ENCODE measurements at places on chromosomes 12 and 14. TPM values are rescaled to one million over a fixed set of nuclear protein-coding genes. Genes with fewer than 3 reads are reported as not detected.

HSPB8 gene
- polyA plus RNA-seq, result 446 TPM

CLEC14A gene
- polyA plus RNA-seq, result 20.6 TPM

KCNC2 gene
- polyA plus RNA-seq, result not detected

DNA sequence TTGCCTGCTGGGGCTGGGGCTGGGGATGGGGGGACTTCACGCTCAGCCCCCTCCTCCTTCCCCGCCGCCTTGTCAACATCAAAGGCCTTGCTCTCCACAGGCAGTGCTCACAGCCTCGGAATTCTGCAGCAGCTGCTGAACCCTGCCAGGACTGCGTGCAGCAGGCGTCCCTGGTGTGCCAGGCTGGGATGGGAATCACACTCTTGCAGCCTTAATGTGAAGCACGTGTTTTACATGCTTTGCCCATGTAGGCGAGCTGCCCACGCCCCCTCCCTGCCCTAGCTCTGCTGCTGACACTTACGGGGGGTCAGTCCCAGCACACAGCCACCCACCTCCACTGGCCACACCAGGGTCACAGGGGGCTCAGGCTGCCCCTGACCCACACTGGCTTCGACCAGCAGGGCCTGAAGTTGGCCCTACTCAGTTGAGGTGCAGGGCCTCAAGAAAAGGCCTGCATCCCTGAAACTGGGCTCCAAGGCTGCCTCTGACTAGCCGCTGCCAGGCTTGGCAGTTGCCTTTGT lies 276.2 kb upstream of the RTL1 start:
- no peak for DNase-seq

- DNase-seq, result no peak
These were observed 46.0 kb downstream of the ATP2B1 start for GRCh38 chr12:89662623-89663022.

GRCh38 chr12:95583933-95584332 lies 32.7 kb upstream of the USP44 start:
- no peak for DNase-seq

DNA sequence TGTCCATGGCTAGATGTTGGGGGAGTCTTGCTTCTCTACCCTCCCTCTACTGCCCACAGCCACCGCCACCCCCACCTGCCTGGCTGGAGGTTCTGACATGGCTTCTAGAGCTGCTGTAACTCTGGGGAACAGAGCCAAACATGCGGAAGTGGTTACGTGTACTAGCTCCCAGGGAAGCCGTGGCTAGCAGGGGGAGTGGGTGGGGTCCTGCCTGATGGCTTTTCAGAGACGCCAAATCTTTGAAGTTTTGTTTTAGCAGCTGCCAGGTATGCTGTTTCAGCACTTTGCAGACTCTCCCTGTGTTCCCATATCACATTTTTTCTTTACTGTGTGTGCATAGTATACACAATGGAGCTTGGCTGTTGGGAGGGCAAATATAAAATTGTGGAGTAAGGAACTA lies 150.3 kb downstream of the TGFB3 start:
- peak; percentile 65 for DNase-seq

DNA sequence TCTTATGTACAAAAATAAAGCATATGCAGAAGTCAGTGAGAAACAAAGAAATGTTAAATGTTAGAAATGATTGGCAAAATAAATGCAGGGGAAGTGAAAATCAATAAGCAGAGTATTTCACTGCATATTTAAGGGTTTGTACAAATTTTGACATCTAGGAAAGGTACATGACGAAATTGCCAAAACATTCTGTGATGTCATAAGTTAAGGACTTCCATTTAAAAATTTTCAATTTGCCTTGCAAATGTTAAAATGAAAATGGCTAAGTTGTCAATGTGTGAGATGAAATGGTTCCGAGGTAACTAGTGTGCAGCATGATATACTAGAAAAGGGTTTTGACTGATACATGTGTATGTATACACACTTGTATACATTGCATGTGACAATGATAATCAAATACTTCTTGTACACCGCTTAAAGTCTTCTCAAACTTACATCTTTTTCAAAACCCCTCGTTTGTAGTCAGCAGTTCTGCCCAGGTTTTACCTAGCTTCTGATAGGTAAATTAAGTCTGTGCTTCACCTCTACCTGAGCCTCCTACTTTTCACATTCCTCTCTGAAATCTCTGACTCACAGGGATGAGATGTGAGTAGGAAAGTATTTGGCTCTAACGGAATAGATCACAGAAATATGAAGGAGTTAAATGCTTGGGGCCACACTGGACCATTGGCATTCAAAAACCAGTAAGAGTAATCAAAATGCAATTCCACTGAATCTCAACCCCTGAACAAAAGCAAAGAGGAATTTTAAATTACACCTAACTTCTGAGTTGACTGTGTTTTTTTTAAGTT lies 442.4 kb upstream of the FOXG1 start:
- DNase-seq, result no peak

GRCh38 chr12:121448771-121449315 lies 48.9 kb downstream of the RNF34 start:
- no peak for DNase-seq

DNA sequence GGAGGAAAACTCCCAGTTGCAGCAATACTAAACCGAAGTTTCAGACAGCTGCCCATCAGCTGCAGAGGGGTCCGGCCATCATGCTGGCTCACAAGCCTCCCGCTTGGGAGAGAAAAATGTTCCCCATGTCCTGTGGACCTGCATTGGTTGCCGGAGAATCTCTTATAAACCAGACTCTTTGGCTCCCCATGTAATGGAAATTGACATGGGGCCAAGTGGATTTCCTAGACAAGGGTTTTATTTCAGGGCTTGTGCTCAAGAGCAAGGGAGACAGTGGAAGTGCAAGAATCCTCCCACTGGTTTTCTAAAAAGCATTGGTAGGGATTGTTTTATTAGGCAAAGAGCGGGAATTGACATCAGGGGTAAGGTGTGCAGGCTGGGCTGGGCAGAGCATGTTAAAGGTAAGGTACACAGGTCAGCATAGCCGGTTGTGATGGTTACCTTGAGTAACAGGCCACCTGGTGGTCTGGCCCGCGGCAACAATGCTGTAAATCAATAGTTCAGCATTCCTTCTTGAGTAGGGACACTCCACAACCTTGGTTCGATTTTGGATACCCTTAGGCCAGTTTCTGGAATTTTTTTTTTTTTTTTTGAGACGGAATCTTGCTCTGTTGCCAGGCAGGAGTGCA lies 135.4 kb downstream of the UNC79 start:
- peak; percentile 27 for DNase-seq

DNA sequence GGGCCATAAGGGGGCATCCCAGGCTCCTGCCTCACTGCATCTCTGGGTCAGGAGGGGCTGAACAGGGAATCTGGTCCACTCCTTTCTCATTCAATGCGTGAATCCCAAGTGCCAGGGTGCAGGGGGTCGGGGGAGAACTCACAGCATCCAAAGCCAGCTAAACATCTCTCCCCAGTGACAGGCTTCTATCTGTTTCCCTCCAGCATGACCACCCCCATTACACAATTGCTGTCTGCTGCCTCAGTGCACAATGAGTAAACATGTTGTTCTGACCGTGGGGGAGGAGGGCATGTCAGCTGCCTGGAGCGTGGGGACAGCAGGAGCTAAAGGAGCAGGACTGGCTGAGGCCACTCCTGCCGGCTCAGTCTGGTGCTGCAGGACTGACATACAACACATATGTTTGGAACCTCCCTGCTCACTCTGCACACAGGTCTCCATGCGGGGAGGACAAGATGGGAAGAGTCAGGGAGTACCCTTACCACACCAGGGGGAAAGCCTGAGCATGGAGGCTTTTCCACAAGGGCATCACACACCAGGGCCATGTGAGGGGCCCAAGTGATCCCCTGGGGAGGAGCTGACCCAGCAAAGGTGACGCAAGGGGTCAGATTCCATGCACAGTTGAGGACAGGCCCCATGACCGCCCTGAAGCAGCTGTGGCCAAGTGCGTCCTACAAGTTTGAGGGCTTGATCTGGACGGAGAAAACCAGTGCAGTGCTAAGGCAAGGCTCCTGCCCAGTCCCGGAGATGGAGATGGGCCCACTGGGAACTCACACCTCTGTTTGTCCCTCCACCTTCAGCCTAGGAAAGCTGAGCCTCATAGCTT lies 1.4 kb downstream of the TNS2 start:
- DNase-seq, result peak; percentile 61

- DNase-seq, result no peak
These were observed 245.0 kb upstream of the PWP1 start for GRCh38 chr12:107440606-107441005.

DNA sequence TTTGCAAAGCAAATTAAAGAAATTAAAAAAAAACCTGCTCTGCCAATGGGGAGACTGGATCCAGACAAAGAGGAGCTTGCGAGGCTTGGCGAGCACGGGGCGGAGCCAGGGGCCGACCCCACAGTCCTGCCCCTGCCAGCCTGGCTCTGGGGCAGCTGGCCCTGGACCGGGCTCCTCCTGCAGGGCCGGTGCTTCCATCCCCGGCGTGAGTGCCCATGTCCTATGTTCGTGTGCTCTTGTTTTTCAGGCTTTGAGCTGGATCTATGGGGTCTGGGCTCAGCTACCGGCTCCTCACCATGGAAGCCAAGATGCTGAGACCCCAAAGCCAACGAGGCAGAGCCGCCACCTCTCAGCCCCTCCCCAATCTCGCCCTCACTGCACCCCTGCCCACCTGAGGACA lies 176.8 kb downstream of the KIF26A start:
- no peak for DNase-seq

- DNase-seq, result no peak
These were observed 108.0 kb upstream of the MAX start for GRCh38 chr14:65210118-65210821.

DNA sequence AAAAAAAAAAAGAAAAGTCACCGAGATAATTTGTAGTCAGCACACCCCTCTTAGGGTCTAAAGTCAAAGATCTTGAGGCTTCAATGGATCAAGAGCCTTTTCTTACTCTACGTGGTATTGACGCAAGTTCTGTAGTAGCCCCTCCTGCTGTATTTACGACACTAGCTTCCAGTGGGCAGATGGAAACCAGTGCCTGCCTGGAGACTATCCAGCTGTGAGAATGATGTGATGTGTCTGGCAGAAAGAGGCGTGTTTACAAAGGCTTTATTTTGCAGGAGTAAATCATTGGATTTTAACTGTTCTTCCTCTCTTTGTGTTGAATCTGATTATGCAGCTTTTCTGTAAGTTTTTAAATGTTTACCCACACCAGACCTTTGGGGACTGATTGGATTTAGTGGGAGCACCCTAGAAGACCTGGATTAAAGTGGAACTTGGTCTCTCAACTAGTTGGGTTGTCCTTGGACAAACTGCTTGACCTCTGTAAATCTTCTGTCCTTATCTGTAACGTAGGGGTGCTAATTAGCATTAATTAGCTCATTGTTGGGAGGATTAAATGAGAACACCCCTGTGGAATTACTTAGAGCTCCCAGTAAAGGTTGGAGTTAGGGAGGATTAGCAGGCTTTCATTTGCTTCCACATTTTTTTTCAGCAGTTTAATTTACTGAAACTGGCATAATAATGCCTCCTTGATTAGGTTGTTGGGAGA lies 72.4 kb downstream of the RASSF3 start:
- DNase-seq, result peak; percentile 73

DNA sequence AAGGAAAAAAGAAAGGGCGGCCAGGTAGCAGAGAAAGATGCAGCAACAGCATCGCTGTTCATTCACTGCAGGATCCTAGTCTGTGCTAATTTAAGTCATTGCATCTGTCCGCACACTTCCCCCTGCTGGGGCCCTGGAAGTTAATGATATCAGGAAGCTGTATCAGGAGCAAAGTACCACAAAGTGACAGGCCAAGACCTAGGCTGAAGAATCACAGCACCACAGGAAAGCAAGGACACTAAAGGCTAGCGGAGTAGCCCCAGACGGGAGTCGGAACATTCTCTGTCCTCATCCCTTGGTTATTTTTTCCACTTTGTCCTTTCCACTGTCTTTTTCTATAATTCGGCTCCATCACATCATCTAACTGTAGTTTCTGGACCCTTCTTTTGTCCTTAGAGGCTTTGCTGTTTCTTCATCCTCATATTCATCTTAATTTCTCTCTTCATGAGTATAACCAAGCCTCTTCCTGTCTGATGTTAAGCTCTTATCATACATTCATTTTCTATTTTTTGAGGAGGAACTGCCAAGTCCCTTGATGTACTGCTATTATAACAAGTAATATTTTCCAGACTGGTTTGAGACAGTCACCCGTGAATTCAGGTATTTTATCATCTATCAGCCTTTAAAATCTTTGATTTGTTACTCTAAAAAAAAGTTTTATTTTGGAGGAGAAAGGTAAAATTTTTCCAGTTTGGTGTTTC lies 28.3 kb downstream of the DUSP16 start:
- no peak for DNase-seq

DNA sequence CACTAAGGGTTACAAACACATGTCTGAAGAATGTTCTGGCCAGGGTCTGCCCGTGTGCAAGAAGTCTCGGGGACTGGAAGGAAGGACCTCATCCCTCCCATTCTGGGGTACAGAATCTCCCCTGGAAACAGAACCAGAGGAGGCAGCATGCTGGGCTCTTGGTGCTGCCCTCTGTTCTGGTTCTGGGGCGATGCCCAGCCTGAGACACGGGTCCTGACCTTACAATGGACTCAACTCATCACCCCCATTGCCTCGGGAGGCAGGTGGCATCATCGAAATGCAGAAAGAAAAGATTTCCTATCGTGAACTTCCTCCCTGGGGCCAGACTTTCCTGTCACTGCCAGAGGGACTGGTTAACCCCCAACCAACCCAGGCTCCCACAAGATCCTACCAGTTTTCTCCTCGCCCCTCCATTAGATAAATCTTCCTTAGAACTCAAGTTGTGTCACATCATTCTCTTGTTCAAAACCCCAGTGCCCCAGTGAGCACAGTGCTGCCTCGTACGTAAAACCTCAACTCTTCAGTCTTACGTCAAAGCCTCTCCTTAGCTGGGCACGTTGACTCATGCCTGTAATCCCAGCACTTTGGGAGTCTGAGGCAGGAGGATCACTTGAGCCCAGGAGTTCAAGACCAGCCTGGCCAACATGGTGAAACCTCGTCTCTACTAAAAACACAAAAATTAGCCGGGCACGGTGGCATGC lies 52.1 kb downstream of the PSMA6 start:
- no peak for DNase-seq

DNA sequence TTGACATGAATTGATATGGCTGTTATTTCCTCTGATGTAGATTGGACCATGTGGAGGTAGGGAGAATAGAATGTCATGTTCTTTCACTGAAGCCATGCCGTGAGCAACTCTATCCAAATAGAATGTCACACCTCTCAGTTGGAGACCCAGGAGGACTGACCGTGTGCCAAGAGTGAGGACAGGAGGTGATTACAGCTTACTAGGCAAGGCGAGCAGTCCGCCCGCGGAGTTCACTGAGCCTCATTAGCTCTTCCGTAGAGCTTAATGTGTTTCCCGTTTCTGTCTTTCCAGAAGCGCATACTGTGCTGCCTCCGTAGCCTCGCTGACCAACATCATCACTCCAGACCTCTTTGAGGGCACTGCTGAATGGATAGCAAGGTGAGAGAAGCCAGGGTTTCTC lies 45.6 kb downstream of the FNTB start:
- peak; percentile 78 for DNase-seq

DNA sequence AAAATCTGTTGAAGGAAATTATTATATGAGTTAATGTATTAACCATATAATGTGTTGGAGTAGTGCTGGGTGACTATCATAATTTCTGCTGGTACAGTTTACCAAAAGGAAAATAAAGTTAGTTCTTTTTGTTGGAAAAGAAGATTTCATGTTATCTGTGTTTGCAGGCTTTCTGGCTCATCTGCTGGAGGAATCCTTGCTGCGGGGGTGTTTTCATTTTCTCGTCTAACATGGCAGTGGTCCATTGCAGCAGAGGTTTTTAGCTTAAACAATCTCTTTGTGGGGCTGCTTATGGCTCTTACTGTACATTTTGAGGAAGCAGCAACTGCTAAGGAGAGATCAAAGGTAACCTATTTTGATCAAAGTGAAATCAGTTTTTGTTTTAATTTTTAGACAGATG lies 24.1 kb downstream of the TMEM260 start:
- DNase-seq, result no peak

- peak; percentile 33 for DNase-seq
These were observed 129.0 kb upstream of the HMGA2 start for GRCh38 chr12:65695113-65695865.
